ENCODE measurements at places on chromosomes 4 and X. TPM values are rescaled to one million over a fixed set of nuclear protein-coding genes. Genes with fewer than 3 reads are reported as not detected.

SLC10A6 gene
- total RNA-seq = not detected

DNA sequence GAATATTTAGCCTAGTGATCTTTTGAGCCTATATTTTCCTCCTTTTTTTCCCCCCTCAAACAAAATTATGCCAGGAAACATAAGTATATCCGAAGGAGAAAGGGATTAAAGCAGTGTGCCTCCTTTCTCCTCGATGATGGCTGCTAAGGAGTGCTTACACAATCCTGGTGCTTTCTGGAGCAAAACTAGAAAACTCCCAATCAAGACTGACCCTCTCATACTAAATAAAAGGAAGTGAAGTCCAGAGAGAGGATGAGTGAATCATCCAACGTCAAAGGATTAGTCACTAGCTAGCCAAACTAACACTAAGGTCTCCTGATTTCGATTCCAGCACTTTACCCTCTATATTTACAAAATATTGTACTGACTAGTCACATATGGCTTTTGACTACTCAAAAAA lies 146.8 kb downstream of the PPP3CA start:
- H3K27me3 ChIP-seq = no peaks in the 10 kb centered on the region
- peaks cover 34% of the 10 kb centered on the region for H3K4me1 ChIP-seq
- H3K4me3 ChIP-seq = no peak overlapping the region
- H3K27ac ChIP-seq = no peak overlapping the region
- no peak for DNase-seq

GRCh38 chr4:143358923-143359643 lies 22.4 kb downstream of the GAB1 start:
- peak; percentile 68 for DNase-seq
- no peak overlapping the region for H3K4me3 ChIP-seq
- no peaks in the 10 kb centered on the region for H3K27me3 ChIP-seq
- H3K4me1 ChIP-seq = peaks cover 23% of the 10 kb centered on the region
- H3K27ac ChIP-seq = peak overlapping the region; percentile 77
- H3K36me3 ChIP-seq = no peaks in the 10 kb centered on the region

NXF2 gene
- total RNA-seq = not detected

DNA sequence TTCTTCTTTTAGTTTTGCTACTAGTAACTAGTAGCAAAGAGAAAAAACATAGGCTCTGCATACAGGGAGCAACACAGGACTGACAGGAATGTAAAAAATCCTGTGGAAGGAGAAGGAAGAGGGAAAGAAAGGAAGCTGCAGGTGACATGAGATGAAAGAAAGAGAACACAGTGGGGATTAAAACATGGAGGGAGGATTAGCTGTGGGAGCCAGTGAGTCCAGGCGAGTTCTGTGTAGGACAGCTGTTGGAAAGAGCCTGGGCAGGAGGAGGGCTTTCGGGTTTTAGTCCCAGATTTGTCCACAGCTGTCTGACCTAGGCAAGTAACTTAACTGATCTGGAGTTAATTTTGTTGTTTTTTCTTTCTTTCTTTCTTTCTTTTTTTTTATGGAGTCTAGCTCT lies 21.6 kb downstream of the CCNG2 start:
- no peak overlapping the region for H3K27ac ChIP-seq
- H3K27me3 ChIP-seq = peaks cover 6% of the 10 kb centered on the region
- H3K4me1 ChIP-seq = no peaks in the 10 kb centered on the region
- H3K4me3 ChIP-seq = no peak overlapping the region

- no peaks in the 10 kb centered on the region for H3K27me3 ChIP-seq
- no peaks in the 10 kb centered on the region for H3K36me3 ChIP-seq
- peaks cover 23% of the 10 kb centered on the region for H3K4me1 ChIP-seq
- H3K4me3 ChIP-seq = no peak overlapping the region
- H3K27ac ChIP-seq = no peak overlapping the region
Measured at GRCh38 chrX:124260845-124261244, 71.6 kb upstream of the TEX13D start.

BMX gene
- not detected for total RNA-seq

ADH1B gene
- total RNA-seq = not detected

FAM47B gene
- not detected for total RNA-seq

SHOX gene
- total RNA-seq = not detected

PF4V1 gene
- not detected for total RNA-seq

FRAS1 gene
- total RNA-seq = not detected

GRCh38 chrX:67727576-67727975 lies 183.8 kb downstream of the AR start:
- no peak overlapping the region for H3K27ac ChIP-seq
- no peak for DNase-seq
- no peaks in the 10 kb centered on the region for H3K36me3 ChIP-seq
- H3K4me1 ChIP-seq = no peaks in the 10 kb centered on the region

RBMX gene
- total RNA-seq = 269 TPM

GRCh38 chr4:108877821-108878220 lies 115.0 kb upstream of the ETNPPL start:
- H3K4me1 ChIP-seq = no peaks in the 10 kb centered on the region
- DNase-seq = no peak
- H3K4me3 ChIP-seq = no peak overlapping the region
- H3K27me3 ChIP-seq = peaks cover 5% of the 10 kb centered on the region
- no peak overlapping the region for H3K27ac ChIP-seq

DNA sequence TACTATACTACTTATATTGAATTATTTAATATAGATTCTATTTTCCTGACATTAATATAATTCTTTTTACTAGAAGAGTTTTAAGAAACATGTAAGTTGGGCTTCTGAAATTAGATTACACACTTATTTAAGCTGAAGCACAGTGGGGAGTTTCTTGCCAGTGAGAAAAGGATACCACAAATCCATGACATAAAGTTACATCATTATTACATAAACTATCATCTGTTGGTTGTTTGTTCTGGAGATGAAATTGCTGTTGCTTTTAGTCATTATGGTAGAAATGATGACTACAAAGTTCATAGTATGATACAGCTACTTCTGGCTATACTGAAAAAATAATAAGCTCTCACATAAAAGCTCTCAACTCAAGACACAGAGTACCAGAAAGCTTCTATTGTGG lies 880.4 kb downstream of the PCDH18 start:
- no peak overlapping the region for H3K27ac ChIP-seq
- H3K4me1 ChIP-seq = no peaks in the 10 kb centered on the region
- no peaks in the 10 kb centered on the region for H3K27me3 ChIP-seq
- DNase-seq = no peak
- H3K36me3 ChIP-seq = no peaks in the 10 kb centered on the region

DNA sequence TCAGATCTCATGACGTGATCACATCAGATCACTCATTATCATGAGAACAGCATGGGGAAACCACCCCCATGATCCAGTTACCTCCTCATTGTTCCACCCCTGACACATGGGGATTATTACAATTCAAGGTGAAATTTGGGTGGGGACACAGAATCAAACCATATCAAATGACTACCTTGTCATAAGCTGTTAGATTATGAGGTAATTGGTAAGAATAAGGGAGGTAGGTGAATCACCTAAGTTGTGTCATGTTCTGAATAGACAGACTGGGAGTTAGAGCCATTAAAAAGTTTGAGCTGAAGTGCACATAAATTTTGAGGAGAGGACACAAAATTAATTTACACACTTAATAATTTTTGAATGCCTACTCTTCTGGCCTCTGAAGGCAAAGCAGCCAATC lies 24.7 kb downstream of the SLC9B1 start:
- no peaks in the 10 kb centered on the region for H3K27me3 ChIP-seq
- no peak for DNase-seq
- no peaks in the 10 kb centered on the region for H3K4me1 ChIP-seq
- H3K4me3 ChIP-seq = no peak overlapping the region
- no peak overlapping the region for H3K27ac ChIP-seq

GRCh38 chrX:39011454-39012221 lies 210.4 kb downstream of the MID1IP1 start:
- H3K4me1 ChIP-seq = no peaks in the 10 kb centered on the region
- no peaks in the 10 kb centered on the region for H3K27me3 ChIP-seq
- no peak overlapping the region for H3K4me3 ChIP-seq
- DNase-seq = no peak
- no peak overlapping the region for H3K27ac ChIP-seq
- H3K36me3 ChIP-seq = no peaks in the 10 kb centered on the region

DNA sequence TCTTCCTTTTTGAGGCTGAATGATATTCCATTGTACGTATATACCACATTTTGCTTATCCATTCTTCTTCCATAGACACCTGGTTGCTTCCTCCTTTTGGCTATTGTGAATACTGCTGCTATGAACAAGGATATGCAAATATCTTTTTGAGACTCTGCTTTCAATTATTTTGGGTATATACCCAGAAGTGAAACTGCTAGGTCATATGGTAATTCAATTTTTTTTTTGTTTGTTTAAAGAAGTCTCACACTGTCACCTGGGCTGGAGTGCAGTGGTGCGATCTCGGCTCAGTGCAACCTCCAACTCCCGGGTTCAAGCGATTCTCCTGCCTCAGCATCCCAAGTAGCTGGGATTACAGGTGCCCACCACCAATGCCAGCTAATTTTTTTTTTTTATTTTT lies 75.3 kb downstream of the METTL14 start:
- peaks cover 37% of the 10 kb centered on the region for H3K36me3 ChIP-seq
- no peaks in the 10 kb centered on the region for H3K4me1 ChIP-seq
- DNase-seq = no peak
- no peak overlapping the region for H3K4me3 ChIP-seq
- no peaks in the 10 kb centered on the region for H3K27me3 ChIP-seq

CORIN gene
- not detected for total RNA-seq

DNA sequence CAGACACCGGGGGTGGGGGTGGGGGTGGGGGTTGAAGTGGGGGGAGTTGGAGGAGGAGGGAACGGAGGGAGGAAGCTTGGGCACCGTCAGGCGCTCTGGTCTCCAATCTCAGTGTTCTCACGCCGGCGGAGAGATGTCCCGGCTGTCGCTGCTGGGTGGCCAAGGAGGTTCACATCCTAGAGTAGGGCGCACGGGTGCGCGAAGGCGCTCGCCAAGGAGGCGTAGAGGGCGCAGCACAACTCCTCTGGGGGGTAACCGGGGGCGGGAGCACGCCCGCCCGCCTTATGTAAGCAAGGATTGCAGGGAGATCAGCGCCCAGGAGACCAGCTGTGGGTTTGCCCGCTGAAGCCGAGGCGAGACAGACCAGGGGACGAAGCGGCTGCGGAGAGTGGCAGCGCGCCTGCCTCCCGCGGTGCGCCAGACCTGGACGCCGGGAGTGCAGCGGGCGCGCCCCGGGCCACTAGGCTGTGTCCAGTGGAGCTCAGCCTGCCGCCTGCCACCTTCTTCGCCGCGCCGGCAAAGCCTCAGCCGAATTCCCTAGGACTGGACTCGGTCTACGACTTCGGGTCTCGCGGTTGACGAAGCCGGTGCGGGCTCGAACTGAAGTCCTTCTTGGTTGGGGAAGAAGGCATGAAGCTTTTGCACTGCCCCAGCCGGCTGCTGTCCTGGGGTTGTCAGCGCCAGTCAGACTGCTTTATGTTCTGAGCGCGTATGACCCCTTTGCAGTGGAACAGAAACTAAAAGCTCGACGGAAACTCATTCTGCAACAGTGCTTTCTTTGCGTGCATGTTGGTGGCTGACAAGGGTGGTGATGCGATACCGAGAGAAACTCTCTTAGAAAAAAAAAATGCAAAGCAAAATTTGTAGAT lies 707 bp upstream of the UNC5C start:
- H3K4me3 ChIP-seq = peak overlapping the region; percentile 69
- DNase-seq = peak; percentile 49
- H3K36me3 ChIP-seq = no peaks in the 10 kb centered on the region
- H3K27me3 ChIP-seq = peaks cover 50% of the 10 kb centered on the region
- peaks cover 8% of the 10 kb centered on the region for H3K4me1 ChIP-seq
- H3K27ac ChIP-seq = no peak overlapping the region

- no peak for DNase-seq
- no peaks in the 10 kb centered on the region for H3K36me3 ChIP-seq
- H3K27ac ChIP-seq = no peak within 1 kb of the TSS
- no peaks in the 10 kb centered on the region for H3K4me1 ChIP-seq
- no peaks in the 10 kb centered on the region for H3K27me3 ChIP-seq
- no peak within 1 kb of the TSS for H3K4me3 ChIP-seq
Measured at GRCh38 chr4:99144070-99144469, at the start of gene ADH4. Gene ADH4 (minus strand): TSS chr4:99144297. CDS start chr4:99144222, 75 bp downstream.

DNA sequence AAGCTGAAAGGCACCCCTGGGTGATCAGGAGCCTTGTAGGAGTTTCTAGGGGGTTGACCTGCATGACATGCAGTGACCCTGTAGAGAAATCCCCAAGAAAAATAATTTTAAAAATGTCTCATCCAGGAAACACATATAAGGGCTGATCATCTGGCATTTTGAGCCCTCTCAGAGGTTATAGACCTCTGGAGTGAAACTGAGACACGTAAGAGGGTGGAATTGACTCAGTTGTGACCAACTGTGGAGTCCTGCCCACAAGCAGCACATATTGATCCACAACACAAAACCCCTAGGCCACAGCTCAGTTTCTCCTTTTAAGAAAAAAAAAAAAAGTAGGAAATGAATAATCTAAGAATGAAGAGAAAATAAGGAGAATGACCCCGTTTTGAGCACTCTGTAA lies 32.5 kb upstream of the MTMR8 start:
- H3K27ac ChIP-seq = no peak overlapping the region
- no peaks in the 10 kb centered on the region for H3K4me1 ChIP-seq
- H3K4me3 ChIP-seq = no peak overlapping the region

- H3K4me1 ChIP-seq = no peaks in the 10 kb centered on the region
- DNase-seq = no peak
- H3K27ac ChIP-seq = no peak overlapping the region
- no peaks in the 10 kb centered on the region for H3K27me3 ChIP-seq
- H3K4me3 ChIP-seq = no peak overlapping the region
- H3K36me3 ChIP-seq = no peaks in the 10 kb centered on the region
Measured at GRCh38 chr4:8759987-8760386, 111.7 kb downstream of the HMX1 start.

- no peak overlapping the region for H3K27ac ChIP-seq
- H3K4me1 ChIP-seq = peaks cover 1% of the 10 kb centered on the region
- no peak overlapping the region for H3K4me3 ChIP-seq
- no peaks in the 10 kb centered on the region for H3K36me3 ChIP-seq
- no peak for DNase-seq
Measured at GRCh38 chr4:26226629-26227376, 94.0 kb upstream of the RBPJ start.

- H3K36me3 ChIP-seq = no peaks in the 10 kb centered on the region
- H3K4me1 ChIP-seq = no peaks in the 10 kb centered on the region
- DNase-seq = peak; percentile 11
- H3K4me3 ChIP-seq = no peak overlapping the region
- H3K27ac ChIP-seq = no peak overlapping the region
- no peaks in the 10 kb centered on the region for H3K27me3 ChIP-seq
Measured at GRCh38 chrX:55794405-55794804, 76.9 kb downstream of the RRAGB start.

- peaks cover 8% of the 10 kb centered on the region for H3K36me3 ChIP-seq
- peaks cover 28% of the 10 kb centered on the region for H3K4me1 ChIP-seq
- H3K27me3 ChIP-seq = no peaks in the 10 kb centered on the region
- peak; percentile 48 for DNase-seq
- H3K27ac ChIP-seq = peak overlapping the region; percentile 7
Measured at GRCh38 chr4:169604131-169604900, 8.1 kb downstream of the NEK1 start.

DNA sequence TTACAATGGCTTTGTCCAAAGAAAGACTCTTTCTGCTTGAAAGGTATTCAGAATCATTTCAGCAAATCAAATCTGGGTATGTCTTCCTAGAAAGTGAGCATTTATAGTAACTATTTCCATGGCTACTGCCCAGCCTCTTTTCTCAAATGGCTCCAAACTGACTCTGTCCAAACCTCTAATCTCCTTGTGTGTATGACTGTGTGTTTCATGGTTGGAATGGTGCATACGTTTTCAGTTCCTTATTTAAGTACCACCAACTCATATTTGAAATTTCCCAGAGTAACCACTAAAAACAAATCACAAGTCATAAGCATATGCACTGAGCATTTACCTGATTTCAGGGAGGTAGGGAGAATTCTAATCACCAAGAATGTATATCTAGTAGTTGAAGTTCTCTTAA lies 106.0 kb downstream of the TMEM144 start:
- H3K27ac ChIP-seq = no peak overlapping the region
- H3K4me1 ChIP-seq = no peaks in the 10 kb centered on the region
- no peak overlapping the region for H3K4me3 ChIP-seq
- no peak for DNase-seq

GRCh38 chr4:48180234-48180633 lies 46.2 kb upstream of the TXK start:
- H3K4me3 ChIP-seq = no peak overlapping the region
- no peak for DNase-seq

SH2D1A gene
- total RNA-seq = 30.5 TPM
